ENCODE measurements at places on chromosomes 2 and 18. TPM values are rescaled to one million over a fixed set of nuclear protein-coding genes. Genes with fewer than 3 reads are reported as not detected.

UGT1A1 gene
- not detected for total RNA-seq

ATP6V1B1 gene
- not detected for total RNA-seq

GRCh38 chr18:9065864-9066263, 36.6 kb upstream of the NDUFV2 start:
- no peaks in the 10 kb centered on the region for H3K36me3 ChIP-seq
- H3K27ac ChIP-seq, result no peak overlapping the region
- DNase-seq, result no peak
- no peak overlapping the region for H3K4me3 ChIP-seq
- H3K4me1 ChIP-seq, result no peaks in the 10 kb centered on the region

GRCh38 chr18:59567431-59567830, 129.8 kb downstream of the CCBE1 start:
- H3K27ac ChIP-seq, result no peak overlapping the region
- peaks cover 81% of the 10 kb centered on the region for H3K4me1 ChIP-seq
- no peak for DNase-seq
- H3K4me3 ChIP-seq, result no peak overlapping the region

DNA sequence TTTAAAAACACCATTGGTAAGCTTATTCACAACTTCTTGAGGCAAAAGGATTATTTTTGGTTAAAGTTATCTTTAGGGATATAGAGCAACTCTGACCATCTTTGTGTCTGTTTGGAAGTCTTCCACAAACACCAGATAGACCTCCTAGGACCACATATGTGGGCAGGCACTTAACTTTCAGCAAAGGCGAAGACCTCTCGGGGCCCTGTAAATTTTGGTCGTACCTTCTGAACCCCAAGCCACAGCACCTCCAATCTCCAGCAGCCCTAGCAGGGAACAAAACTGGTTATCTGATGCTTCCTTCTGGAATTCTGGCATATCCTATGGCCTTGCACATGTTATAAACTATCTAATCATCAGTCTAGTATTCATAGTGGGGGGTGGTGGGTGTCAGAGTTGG, 114.8 kb downstream of the MBD5 start:
- no peak overlapping the region for H3K4me3 ChIP-seq
- H3K4me1 ChIP-seq, result peaks cover 32% of the 10 kb centered on the region
- 0 out of 2 replicates have a peak, but pooled peaks cover 10% of the 10 kb centered on the region for H3K36me3 ChIP-seq
- H3K27ac ChIP-seq, result no peak overlapping the region
- DNase-seq, result no peak

Data from HFFc6 (cell line).